ENCODE measurements at places on chromosomes 4 and X.

- DNase-seq = no peak
Measured at GRCh38 chrX:72479324-72480274, 93.0 kb downstream of the HDAC8 start.

DNA sequence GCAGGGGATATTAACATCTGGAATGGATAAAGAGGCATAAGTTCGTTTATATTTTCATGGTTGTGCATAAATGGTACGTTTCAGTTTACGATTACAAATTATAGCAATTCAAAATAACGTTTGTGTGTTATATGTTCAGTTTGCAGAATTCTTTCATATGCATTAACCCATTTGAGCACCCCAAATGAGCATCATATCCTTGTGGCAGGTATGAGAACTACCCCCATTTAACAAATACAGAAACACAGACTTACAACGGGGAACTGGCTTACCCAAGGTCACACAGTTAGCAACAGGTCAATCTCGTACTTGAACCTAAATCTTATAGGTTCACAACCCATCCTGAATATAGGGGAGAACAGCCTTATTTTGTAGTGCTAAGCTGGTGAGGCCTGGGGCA is 33.1 kb downstream of the EDNRA start:
- DNase-seq = no peak

GRCh38 chrX:78329486-78329885 is 2.1 kb upstream of the CYSLTR1 start:
- no peak for DNase-seq

- no peak for DNase-seq
Measured at GRCh38 chrX:39859991-39860861, 237.5 kb downstream of the BCOR start.

Data from inflammatory macrophage (primary cell).